ENCODE measurements at places on chromosomes 12 and 14.

DNA sequence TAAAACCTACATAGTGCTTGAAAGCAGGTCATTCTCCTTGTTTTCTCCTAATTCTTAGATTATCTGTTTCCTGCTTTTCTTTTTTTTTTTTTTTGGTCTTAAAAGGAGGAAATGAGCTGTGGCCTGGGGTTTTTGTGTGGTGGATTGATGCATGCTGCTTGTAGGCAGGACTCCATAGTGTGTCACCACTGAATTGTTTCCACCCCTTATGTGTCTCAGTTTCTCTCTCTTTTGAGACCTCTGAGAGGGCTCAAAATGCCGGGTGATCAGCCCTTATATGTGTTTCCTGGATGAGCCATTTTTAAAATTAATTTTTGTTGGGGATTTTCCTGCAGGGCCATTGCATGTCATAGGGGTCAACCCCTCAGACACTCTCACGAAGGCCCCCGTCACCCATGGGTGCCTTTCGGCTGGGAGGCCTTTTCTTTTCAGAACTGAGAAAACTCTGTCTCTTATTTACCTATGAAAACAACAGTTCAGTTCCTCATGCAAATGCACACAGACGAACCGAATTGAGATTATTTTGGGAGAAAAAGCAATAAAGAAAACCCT, 32.0 kb upstream of the LRRK2 start:
- no peak for DNase-seq

GRCh38 chr14:30440961-30441360, 118.0 kb upstream of the G2E3 start:
- DNase-seq = no peak

GRCh38 chr12:11771356-11771755, 121.9 kb downstream of the ETV6 start:
- no peak for DNase-seq

DNA sequence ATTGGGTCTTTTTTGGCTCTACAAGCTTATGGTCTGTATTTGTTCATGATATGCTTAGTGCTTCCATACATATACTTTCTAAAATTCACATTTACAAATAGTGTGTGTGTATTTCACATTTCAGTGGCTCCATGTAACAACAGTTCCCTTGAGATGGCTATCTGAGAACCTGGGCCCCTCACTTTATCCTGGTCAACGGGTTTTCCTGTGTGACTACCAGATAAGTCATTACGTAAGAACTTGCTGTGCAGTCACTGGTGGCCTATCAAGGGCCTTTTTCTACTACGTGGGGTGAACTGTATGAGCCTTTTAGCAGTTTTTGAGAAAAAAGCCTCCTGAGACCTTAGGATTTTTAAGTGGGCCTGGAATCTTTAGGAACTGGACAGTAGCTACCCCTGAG, 454.1 kb downstream of the PCNX1 start:
- no peak for DNase-seq

DNA sequence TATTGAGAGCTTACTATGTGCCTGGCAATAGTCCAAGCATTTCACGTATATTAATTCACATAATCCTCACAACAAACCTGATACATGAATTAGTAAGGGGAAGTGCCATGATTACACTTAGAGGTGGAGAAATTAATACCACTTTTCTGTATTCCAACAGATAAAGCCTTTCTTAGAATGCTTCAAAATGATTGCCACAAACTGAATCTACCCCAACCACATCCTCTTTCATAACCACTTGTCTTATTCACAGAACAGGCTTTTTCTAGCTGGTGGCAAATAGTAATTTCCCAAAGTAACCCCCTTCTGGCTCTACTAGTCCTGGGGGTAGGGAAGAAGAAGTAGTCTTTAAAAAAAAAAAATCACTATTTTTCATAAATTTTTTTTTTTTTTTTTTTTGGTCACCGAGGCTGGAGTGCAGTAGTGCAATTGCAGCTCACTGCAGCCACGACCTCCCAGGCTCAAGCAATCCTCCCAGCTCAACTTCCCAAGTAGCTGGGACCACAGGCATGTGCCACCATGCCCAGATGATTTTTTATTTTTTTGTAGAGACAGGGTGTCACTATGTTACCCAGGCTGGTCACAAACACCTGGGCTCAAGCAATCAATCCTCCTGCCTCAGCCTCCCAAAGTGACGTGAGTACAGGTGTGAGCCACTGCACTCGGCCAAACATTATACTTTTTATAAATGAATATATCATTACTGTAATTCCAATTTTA, 59.0 kb upstream of the ARID2 start:
- DNase-seq = no peak

DNA sequence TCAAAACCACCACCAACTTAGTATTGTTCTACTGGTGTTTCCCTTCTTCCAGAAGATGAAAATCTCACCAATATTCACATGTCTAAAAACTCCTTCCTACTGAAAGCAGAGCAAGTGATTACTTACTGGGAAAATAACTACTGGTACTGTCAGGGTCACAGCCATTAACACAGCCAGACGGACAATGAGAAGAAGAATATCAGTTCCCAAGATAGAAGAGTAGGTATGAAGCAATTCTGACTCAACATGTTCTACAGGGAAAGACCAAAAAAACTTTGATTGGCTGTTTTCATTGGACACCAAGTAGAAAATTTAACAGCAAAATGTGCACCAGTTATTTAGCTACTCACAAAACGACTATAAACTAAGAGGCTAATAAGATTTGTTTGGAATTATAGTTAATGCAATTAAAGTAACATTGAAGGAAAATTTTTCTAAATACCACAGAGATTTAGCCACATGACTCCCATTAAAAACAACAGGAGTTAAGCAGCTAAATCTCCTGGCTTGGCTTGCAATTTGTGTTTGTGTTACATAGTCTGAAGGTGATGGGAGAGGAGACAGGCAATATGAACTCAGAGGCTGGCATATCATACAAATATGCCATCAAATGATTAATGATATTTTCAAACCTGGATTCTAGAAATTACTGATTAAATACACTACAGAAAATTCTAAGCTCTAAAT, 9.5 kb downstream of the SLC38A2 start:
- DNase-seq = no peak

- DNase-seq = no peak
Measured at GRCh38 chr12:26331136-26331535, 135.8 kb downstream of the SSPN start.

GRCh38 chr12:108526482-108527165, 11.5 kb downstream of the FICD start:
- DNase-seq = no peak

GRCh38 chr12:124036657-124037109, 63.7 kb downstream of the ZNF664 start:
- peak; percentile 52 for DNase-seq

- DNase-seq = no peak
Measured at GRCh38 chr14:69880044-69880487, 850 bp downstream of the SMOC1 start.

DNA sequence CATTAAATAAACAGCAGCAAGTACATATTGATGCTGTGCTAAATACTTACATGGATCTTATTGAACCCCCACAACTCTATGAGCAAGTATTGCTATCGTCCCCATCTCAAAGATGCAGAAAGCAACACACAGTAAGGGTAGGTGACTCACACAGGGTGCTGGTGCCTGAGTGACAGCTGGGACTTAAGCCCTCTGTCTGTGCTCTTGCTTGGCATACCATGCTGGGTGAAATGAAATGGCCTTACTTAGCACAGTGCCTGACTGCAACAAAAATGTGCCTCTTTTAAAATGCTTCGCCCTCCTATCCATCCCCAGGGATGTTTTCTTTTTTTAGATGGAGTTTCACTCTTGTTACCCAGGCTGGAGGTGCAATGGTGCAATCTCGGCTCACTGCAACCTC, 788 bp downstream of the TEX52 start:
- no peak for DNase-seq

DNA sequence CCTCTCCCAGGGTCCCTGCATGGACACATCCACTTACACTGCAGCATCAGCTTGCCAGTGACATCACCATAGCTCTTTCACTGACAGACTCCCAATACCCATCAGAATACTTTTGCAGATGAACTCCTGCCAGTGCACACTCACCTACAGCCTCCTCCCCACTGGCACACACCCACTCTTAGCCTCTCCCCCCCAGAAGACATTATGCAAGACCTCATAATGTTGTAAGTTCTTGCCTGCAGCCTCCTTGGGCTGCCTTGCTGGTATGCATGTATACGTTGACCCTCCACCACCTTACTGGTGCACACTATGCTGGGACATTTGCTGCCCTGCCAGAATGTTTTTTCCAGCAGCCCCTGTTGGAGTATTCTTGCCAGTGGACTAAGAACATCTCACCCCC, 324.2 kb downstream of the AEBP2 start:
- no peak for DNase-seq

DNA sequence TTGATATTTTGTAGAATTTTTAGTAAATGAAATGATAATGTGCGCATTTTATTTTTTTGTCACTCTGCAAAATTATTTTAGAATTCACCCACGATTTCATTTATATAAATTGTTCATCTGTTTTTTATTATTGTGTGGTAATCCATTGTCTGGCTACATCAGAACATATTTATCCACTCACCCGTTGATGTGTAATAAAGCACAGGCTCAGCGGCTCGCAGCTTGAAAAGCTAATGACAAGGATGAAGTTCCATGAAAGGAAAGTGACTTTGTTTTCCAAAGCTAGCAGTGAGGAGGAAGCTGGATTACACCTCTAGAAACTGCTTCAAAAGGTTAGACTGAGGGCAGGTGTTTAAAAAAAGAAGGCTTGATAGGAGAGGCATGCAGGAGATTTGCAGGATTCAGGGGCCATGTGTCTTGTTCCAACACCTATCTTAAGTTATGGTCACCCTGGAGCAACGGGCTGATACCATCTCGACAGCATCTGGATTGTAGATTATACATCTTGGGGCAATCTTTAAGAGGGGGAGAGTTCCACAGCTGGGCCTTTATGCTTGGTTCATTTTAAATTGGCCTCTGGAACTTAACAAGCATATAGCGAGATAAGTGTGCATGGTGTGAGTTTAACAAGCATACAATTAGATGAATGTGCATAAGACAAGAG, 194.1 kb downstream of the TMTC3 start:
- DNase-seq = no peak

GRCh38 chr14:59215322-59215721, 26.9 kb downstream of the DAAM1 start:
- no peak for DNase-seq

DNA sequence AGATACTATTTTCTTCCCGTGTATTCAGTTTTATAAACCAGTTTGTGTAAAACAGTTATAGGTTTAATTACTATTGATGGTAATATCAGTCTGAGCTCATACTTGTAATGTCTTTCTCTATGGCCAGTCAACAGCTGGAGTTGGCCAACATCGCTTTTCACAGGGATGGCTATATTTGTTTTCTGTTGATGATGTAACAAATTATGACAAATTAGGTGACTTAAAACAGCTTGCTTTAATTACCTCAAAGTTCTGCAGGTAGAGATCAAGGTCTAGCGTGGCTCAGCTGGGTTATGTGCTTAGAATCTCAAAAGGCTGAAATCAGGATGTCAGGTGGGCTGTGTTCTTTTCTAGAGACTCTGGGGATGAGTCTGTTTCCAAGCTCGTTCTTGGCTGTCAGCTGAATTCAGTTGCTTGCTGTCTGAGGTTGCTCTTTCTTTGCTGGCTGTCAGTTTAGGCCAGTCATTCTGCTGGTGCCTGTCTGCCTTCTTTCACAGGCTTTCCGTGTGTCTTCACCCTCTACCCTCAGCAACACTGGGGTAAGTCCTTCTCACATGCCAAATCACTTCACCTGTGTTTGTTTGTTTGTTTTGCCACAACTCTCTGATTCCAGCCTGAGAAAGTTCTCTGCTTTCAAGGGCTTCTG, 370.2 kb upstream of the E2F7 start:
- no peak for DNase-seq

- DNase-seq = no peak
Measured at GRCh38 chr12:81416571-81416970, 338.7 kb downstream of the ACSS3 start.

DNA sequence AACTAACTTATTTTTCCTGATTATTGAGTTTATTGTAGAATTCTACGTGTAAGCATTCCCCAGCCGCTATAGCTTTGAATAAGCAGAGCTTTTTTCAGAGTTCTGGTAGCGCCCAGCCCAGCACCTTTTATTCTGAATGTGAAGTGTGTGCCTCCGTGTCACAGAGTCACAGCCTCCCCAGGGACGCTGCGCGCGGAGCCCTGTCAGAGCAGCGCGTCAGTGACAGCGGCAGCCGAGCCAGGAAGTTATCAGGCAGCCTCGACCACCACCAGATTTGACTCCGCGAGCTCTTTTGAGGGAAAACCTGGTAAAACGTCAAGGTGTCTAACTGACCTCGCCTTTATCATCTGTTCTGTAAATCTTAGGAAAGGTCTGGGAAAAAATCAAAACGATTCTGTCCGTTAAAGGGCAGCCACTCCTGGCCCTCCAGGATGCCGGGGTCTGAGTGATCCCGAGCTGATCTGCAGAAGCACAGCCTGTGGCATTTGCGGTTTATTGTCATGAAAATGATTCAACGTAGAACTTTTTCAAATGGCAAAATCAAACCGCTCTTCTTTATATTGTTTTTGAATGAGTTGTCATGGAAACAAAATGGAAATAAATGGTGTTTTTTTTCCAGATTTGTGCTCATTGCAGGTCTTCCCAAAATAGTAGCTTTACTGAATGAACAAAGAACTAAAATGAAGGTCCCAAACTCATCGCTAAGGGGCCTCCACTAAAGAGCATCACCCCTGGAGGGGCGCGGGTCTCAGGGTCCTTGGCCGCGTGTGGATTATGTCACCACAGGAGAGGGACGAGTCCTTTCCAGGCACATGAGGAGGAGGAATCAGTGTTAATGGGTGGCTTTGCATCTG, 43.1 kb upstream of the MMP17 start:
- DNase-seq = no peak

GRCh38 chr12:11875414-11875935, 195.3 kb upstream of the BCL2L14 start:
- no peak for DNase-seq

DNA sequence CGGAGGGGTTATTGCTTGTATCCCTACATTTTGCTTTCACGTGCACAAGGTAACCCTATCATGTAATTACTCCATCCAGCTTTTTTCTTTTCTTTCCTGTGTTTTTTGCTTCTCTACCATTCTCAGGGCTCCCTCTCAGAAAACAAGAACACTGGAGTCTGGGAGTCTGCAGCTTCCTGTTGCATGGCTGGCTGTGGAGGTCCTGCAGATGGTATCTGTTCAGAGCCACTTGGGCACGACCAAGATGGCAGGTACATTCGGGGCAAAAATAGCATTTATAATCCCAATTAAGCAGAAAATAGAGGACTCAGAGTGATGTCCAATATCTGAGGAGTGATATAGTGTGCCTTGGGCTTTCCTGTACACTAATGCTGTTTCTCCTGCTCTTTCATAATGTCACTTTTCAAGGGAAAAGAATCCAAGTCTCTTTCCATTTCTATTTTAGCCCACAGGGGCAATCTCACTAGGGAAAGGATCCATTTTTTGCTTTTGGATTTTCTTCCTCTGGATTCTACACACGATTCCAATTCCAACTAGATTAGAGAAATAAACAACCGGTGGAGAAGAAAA, 3.2 kb upstream of the NUMB start:
- DNase-seq = no peak

All from hematopoietic multipotent progenitor cell treated with erythropoietin and hydrocortisone succinate and interleukin-3 and kit ligand, for 17 days (in vitro differentiated cells).